ENCODE measurements at places on chromosomes 1 and 21.

DNA sequence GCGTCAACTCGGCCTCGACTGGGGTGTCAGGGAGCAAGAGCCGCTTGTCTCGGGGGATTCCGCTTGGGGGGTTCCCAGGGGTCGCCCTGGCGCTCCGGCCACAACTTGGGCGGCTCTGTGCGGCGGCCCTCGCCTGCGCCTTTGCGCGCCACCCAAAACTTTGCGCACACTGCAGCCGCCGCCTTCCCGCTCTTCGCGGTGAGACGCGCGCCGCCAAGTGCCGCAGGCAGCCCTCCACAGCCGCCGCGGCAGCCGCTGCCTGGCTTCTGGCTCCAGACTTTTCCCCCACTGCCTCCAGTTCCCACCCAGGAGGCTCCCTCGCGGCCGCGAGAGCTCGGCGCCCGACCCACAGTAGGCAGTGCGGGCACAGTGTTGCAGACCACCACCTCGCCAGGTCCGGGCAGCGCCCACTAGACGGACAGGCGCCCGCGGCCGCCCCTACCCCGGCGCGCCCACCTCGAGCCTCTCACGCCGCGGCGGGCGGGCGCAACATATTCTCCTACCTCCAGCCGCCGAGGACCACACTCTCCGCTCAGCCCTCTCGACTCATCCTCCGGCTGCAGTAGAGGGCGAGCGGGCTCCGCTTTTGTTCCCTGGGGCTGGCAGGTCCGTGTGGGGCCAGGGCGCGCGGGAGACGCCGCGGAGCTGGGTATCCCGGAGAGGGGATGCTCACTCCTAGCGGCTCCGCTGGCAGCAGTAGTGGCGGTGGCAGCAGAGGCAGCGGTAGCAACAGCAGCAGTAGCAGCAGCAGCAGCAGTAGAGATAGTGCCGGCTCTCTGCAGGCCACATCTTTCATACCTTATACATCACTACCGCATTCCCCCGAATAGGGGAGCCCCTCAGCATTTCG, 296.6 kb downstream of the OMA1 start:
- no peak for DNase-seq

DNA sequence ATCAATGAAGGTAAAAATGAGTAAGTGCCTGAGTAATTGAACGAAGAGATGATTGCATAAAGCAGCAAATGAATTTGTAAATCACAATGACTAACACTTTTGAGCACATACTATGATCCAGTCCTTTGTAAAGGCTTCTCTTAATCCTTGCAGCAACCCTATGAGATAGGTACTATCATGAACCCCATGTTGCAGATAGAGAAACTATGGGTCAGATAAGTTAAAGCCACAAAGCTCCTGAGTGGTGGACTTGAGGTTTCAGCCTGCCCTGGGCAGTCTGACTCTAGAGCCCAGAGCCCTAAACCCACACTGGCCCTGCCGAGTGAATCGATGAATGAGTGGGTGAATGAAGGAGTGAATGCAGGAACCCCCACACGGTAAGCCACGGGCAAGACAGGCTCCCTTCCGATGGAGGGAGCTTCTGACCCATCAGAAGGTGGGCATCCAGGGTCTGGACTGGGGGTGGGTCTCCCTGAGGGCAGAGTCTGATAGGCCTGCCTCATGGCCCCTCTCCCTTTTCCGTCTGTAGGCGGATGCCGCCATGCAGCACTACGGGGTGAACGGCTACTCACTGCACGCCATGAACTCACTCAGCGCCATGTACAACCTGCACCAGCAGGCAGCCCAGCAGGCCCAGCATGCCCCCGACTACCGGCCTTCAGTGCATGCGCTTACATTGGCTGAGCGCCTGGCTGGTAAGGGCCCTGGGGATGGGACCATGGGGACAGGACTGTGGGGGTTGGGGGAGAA, 17.0 kb downstream of the DMBX1 start:
- no peak for DNase-seq

DNA sequence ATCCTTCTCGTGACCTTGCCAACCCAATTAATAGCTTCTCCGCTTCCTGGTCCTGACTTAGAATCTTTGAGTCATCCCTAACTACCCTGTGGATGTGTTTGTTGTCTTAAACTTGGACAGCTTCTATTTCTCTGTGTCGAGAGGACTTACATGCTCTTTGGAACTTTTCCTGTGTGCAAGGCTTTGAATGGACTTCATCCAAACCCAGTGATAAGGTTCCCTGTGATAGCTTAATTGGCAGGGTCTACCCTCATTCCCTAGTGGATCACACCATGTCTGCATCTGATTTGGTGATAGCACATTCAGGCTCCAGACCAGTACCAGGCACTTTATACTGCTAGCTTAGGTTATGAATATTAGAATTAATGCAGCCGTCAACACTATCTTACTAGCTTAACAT, 378.2 kb upstream of the KAZN start:
- no peak for DNase-seq

- no peak for DNase-seq
These were observed 364.7 kb downstream of the PTPRU start for GRCh38 chr1:29601021-29601420.

GRCh38 chr1:243507672-243508302, 251.9 kb downstream of the SDCCAG8 start:
- DNase-seq = no peak

DNA sequence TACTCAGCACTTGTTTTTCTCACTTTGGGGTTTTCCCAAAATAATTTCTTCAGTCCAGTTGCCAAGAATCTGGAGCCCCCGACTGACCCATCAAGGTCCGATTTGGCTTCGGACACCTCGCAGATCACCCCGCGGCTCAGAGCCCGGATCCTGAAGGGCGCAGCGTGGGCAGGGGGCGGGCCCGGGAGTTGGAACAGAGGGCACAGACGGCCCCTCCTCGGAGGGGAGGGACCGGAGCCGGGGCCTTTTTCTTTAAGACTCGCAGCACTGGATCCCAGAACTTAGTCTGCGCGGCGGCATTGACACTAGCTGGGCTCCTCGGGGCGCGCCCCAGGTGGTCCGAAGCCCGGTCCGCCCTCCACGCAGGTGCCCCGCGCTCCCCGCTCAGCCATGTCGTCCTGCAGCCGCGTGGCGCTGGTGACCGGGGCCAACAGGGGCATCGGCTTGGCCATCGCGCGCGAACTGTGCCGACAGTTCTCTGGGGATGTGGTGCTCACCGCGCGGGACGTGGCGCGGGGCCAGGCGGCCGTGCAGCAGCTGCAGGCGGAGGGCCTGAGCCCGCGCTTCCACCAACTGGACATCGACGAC, at the start of gene CBR3:
TSS of gene CBR3 (plus strand) at position 277 of the 588 bp plus-strand sequence. CDS start at position 391, 114 bp downstream.
- DNase-seq = no peak

DNA sequence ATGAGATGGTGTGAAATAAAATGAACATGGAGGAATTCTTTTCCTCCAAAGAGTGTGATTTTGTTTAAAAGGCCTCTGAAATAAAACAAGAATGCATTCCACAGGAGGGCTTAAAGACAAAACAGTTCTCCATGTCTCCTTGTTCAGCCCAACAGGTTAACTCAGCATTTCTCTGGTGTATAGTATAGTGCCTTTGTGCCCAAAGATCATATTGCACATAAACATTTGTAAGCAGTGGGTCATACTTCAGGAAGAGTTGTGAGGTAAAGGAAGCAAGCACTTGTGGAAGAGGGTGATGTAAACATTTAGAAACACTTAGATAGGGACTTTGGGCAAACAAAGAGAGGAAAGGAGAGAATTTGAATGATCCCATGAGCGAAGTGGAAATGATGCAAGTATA, 433.9 kb downstream of the SIPA1L2 start:
- no peak for DNase-seq

- DNase-seq = no peak
These were observed 4.3 kb downstream of the SLC45A3 start for GRCh38 chr1:205676002-205676401.

- DNase-seq = no peak
These were observed 10.4 kb downstream of the JUN start for GRCh38 chr1:58773406-58773840.

DNA sequence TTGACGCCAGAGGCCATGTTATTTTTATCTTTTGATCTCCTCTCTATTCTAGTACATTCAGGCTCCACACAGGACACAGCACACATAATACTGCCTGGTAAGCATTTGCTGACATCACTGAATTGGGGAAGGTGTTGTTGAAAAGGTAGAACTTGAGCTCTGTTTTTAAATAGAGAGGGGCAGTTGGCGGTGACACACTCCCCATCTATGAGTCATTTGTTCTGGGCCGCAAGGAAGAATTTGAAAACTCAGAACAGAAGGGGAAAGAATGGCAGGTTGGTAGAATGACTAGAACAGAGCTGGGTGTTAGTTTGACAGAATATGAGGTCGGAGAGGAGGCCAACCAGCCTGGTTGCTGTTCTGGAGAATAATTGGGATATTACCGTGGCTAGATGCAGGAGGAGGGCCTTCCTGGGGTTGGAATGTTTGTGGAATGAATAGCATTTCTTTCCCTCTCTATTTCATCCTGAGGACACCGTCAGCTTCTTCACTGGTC, 52.1 kb upstream of the ERRFI1 start:
- no peak for DNase-seq
